ENCODE measurements at places on chromosomes 3 and 15. TPM values are rescaled to one million over a fixed set of nuclear protein-coding genes. Genes with fewer than 3 reads are reported as not detected.

SLC22A14 gene
- polyA plus RNA-seq, result not detected

SCN11A gene
- polyA plus RNA-seq, result 0.05 TPM

EAF1 gene
- 9.8 TPM for polyA plus RNA-seq

TMEM40 gene
- 0.48 TPM for polyA plus RNA-seq

ARID3B gene
- 65.5 TPM for polyA plus RNA-seq

ADAMTSL3 gene
- 0.92 TPM for polyA plus RNA-seq

OR5H14 gene
- 0.05 TPM for polyA plus RNA-seq

GRCh38 chr3:179688850-179689249 lies 36.0 kb downstream of the USP13 start:
- no peaks in the 10 kb centered on the region for H3K4me1 ChIP-seq
- H3K4me3 ChIP-seq, result no peak overlapping the region
- no peak overlapping the region for H3K27ac ChIP-seq
- no peaks in the 10 kb centered on the region for H3K27me3 ChIP-seq
- DNase-seq, result no peak

DNA sequence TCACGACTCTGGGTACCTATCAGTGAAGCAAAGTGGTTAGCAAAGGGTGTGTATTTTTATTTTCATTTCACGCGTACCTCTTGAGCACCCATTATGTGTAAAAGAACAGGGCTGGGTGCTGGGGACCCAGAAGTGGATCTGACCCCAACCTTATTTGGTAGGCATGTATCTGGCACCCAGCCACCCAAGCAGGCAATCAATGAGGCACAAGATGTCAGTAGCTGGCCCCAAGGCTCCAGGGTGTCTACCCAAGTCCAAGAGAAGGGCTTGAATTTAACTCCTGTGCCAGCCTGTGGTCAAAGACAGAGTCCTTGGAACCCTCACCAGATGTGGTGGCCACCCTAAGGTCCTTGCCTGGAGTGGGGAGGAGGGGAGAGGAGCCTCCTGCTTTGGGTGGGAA lies 5.7 kb downstream of the PLEKHO2 start:
- H3K4me3 ChIP-seq, result no peak overlapping the region
- H3K36me3 ChIP-seq, result peaks cover 13% of the 10 kb centered on the region
- H3K27ac ChIP-seq, result no peak overlapping the region
- H3K4me1 ChIP-seq, result peaks cover 75% of the 10 kb centered on the region

DNA sequence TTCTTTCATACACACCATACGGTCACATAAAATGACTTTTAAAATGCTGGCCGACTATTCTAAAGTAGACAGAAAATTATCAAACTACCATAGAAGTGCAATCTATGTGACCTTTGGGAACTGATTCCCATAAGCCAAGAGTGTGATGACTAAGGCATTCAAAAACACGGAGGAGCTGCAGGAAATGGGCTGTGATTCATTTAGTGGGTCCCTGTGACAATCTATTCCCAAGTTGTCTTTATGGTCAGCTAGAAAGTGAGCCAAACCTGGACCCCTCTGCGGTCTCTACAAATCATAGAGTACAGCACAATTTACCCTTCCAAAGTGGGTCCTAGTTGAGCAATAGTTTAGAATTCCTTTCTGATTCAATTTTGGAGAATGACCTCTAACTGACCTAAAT lies 251.5 kb upstream of the CBLB start:
- H3K36me3 ChIP-seq, result no peaks in the 10 kb centered on the region
- no peaks in the 10 kb centered on the region for H3K4me1 ChIP-seq
- H3K27me3 ChIP-seq, result no peaks in the 10 kb centered on the region
- no peak overlapping the region for H3K27ac ChIP-seq

GRCh38 chr15:92728266-92728665 lies 72.7 kb upstream of the FAM174B start:
- peaks cover 7% of the 10 kb centered on the region for H3K4me1 ChIP-seq
- no peak overlapping the region for H3K27ac ChIP-seq
- DNase-seq, result no peak
- no peak overlapping the region for H3K4me3 ChIP-seq

- H3K27ac ChIP-seq, result no peak overlapping the region
- H3K27me3 ChIP-seq, result no peaks in the 10 kb centered on the region
- no peaks in the 10 kb centered on the region for H3K4me1 ChIP-seq
- peak; percentile 75 for DNase-seq
- no peaks in the 10 kb centered on the region for H3K36me3 ChIP-seq
Measured at GRCh38 chr15:49832511-49832910, 211.7 kb downstream of the DTWD1 start.

DNA sequence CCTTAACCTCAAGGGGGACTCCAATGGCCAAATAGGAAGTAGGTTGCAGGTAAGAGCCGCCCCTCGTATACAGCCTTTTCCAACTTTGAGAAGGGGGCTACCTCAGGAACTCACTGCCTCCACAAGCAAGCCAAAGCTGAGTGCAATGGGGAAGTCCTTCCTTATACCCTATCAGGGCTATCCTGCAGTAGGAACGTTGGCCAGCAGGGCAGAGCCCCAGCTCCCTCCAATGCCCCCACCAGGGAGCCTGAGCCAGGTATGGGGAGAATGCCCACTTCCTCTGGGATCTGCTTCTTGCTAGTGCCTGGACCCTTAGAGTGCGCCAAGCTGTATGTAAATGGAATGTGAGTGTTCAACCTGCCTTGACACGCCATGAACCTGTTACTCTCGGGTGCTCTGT lies 16.3 kb downstream of the CACNA2D2 start:
- H3K4me3 ChIP-seq, result no peak overlapping the region
- H3K27me3 ChIP-seq, result no peaks in the 10 kb centered on the region
- H3K36me3 ChIP-seq, result no peaks in the 10 kb centered on the region
- no peak overlapping the region for H3K27ac ChIP-seq
- H3K4me1 ChIP-seq, result no peaks in the 10 kb centered on the region
- DNase-seq, result peak; percentile 42

DNA sequence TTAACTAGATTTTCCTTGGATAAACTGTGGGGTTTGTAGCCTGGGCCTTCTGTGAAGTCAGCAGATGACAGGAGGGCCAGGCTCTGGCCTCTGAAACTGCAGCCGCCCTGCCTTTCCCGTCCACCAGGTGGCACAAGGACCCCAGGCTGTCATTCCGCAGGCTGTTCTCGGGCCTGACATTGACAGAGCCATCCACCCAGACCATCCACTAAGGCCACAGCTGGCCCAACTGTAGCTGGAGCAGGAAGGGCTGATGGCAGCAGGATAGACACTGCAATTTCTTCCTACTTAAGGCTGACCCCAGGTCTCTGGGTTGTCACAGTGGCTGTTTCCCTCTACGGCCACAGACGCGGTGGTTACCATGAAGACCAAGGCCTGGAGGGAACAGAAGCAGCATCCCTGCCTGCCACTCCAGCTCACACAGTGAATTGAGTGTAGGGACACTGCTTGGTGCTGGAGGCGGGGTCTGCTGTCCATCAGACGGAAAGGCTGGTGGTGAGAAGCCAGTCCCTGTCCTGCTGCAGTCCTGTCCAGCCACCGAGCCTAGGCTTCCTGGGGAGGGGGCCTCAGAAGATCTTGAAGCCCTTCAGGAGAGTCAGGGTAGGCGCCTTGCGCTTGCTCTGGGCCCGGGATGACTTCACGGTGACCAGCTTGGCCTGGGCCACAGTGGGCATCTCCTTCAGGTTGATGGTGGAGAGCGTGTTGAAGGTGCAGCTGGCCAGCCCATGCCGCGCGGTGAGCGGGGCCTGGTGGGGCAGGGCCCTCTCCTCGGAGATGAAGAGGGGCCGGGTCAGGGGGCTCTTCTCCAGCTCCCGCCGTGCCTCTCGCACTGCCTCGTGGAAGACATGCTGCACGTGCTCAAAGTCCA lies 9.4 kb downstream of the SLC51B start:
- H3K36me3 ChIP-seq, result no peaks in the 10 kb centered on the region
- no peaks in the 10 kb centered on the region for H3K4me1 ChIP-seq
- H3K4me3 ChIP-seq, result no peak overlapping the region
- no peaks in the 10 kb centered on the region for H3K27me3 ChIP-seq
- peak; percentile 85 for DNase-seq
- H3K27ac ChIP-seq, result no peak overlapping the region

GRCh38 chr15:68436680-68437079 lies 4.7 kb upstream of the ITGA11 start:
- H3K27ac ChIP-seq, result no peak overlapping the region
- H3K4me1 ChIP-seq, result peaks cover 9% of the 10 kb centered on the region
- no peak for DNase-seq
- H3K36me3 ChIP-seq, result no peaks in the 10 kb centered on the region

DNA sequence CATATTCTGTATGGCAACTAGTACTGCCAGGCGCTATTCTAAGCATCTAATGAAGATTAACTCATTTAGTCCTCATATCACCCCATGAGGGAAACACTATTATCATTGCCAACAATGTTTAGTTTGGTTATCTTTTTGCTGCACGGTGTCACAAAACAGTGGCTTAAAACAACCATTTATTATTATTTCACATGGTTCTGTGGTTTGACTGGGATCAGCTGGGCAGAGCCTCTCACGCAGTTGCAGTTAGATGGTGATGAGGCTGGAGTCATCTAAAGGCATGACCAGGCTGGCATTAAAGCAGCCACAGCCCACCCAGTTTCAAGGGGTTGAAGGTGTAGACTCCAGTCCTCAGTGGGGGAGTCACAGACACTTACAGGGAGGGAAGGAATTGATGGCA lies 32.8 kb upstream of the RASA2 start:
- H3K27ac ChIP-seq, result no peak overlapping the region
- no peak for DNase-seq
- H3K27me3 ChIP-seq, result no peaks in the 10 kb centered on the region
- H3K4me3 ChIP-seq, result no peak overlapping the region
- H3K4me1 ChIP-seq, result no peaks in the 10 kb centered on the region

GRCh38 chr3:29644956-29645636 lies 364.2 kb downstream of the RBMS3 start:
- no peak overlapping the region for H3K4me3 ChIP-seq
- no peak for DNase-seq
- peaks cover 3% of the 10 kb centered on the region for H3K4me1 ChIP-seq
- no peak overlapping the region for H3K27ac ChIP-seq

DNA sequence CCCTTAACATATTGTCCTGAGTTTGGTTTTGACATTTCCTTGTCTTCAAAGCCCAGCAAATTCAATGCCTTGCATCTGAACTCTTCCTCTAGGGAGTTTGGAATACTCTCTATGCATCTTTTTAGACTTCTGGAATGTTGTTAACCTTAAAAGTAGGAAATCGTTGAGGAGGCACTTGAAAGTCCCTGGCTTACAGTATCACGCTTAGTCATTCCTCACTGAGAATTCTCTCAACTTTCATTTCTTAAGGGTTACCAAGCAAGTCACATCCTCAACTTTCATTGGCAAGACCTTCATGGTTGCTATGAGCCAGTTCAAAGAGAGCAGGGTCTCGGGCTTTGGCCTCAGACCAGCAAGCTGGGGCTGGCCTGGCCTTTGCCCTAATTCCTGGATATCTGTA lies 89.9 kb downstream of the ASB7 start:
- no peaks in the 10 kb centered on the region for H3K4me1 ChIP-seq
- H3K36me3 ChIP-seq, result no peaks in the 10 kb centered on the region
- H3K27ac ChIP-seq, result no peak overlapping the region
- H3K27me3 ChIP-seq, result no peaks in the 10 kb centered on the region
- DNase-seq, result no peak

DNA sequence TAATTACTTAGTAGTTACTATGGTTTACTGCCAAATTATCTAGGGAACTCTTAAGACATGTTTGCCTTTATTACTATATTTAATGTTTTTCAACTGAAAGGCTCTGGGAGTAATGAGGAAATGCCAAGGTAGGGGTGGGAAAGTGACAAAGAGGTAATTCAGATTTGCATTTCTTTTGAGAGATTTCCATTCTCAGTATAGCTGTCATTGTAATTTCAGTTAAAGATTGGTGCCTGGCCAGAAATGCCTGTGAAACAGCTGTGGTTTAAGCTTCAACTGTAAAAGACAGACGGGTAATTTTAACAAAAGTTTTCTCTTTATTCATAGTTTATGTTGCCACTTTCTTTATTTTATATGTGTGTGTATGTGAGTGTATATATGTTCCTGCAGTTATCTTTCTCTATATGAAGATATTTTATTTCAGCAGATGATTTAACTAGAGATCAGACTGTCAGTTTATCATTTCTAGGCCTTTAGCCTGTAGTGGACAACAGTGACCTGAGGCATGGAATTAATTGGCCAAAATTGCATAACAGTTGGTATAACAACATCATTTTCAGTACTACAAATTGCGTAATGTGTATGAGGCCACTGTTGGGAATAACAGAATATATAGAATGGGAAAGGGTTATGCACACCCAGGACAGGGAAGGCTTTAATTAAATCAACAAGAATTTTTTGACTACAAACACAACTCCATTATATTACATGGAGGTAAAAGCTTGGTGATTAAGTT lies 119.0 kb downstream of the BBX start:
- H3K36me3 ChIP-seq, result no peaks in the 10 kb centered on the region
- DNase-seq, result no peak

DNA sequence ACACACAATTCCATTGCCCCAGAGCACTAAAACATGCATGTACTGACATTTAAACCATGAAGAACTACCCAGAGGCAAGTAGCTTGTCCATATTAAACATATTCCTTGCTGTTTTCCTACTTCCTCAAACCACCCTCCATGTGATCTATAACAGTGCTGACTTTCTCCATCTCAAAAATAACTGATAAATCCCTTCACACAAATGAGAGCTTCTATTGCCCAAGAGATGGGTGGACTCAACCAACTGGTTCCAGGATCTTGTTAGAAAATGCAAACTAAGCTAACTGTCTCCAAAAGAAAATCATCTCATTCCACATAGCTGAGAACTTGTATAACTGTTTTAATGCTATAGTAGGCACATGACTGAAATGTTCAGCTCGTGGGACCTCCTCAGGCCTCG lies 29.6 kb downstream of the DCLK3 start:
- H3K4me1 ChIP-seq, result no peaks in the 10 kb centered on the region
- DNase-seq, result no peak
- H3K27ac ChIP-seq, result no peak overlapping the region
- no peaks in the 10 kb centered on the region for H3K36me3 ChIP-seq

DNA sequence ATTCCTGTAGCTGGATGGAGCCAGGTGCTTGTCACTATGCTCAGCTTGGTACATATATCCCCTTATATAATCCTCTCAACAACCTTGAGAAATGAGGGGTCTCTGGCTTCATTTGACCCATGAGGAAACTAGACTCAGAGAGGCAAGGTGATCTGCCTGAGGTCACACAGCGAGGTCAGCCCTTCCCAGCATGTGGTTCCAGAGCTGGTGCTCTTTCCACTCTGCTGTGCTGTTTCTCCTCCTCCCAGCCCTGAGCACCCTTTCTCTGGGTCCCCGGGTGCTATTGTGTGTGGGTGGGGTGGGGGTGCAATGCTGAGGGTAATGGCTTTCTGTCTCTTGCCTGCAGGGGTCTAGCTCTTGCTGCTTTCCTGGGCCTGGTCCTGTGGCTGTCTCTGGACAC lies 19.3 kb downstream of the SLC28A1 start:
- no peak overlapping the region for H3K4me3 ChIP-seq
- no peaks in the 10 kb centered on the region for H3K4me1 ChIP-seq
- DNase-seq, result no peak
- no peaks in the 10 kb centered on the region for H3K36me3 ChIP-seq
- H3K27ac ChIP-seq, result no peak overlapping the region

Data from GM23338 (cell line).